AG09319 (cell line): ENCODE measurements at places on chromosomes 2 and 18.

DNA sequence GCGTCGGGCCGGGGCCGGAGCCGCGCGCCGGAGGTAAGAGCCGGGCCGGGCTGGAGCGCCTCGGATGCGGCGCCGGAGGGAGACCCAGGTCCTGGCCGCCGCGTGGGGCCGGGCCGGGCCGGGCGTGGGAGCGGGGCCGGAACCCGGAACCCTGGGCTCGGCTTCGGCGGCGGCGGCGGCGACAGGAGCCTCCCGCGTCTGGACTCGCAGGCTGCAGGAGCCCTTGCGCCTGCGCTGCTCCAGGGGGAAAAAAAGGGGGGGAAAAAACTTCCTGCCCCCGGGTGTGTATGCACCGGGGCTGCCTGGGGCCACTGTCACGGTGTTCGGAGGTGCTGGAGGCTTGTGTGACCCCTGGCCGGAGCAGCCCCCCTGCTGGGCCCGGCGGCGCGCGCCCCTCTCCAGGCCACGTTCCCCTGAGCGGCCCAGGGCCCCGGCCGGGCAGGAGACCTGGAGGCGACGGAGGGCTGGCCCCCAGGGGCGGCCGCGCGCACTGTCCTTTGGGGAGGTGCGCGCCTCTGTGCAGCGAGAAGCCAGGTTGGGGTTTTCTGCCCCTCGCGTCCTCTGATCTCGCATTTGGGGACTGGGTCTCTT, 864 bp downstream of the KLHL29 start:
- DNase-seq = no peak

DNA sequence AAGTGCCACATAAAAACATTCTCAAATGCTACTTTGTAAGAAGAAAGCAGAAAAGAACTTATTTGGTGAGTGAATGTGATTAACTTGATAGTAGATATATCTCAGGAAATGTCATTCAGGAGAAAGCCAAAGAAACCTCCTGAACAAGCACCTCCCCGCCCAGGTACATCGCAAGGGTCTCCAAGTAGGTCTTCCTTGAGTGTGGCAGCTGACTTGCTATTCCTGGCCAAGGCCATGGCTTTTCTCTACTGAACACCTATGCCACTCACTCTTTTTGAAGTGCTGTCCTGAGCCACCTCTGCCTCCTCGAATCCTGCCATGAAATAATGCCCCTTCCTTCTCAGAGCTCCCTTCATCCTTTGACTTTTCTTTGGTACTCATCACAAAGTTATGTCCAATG, 54.0 kb downstream of the NDUFA10 start:
- DNase-seq = no peak

DNA sequence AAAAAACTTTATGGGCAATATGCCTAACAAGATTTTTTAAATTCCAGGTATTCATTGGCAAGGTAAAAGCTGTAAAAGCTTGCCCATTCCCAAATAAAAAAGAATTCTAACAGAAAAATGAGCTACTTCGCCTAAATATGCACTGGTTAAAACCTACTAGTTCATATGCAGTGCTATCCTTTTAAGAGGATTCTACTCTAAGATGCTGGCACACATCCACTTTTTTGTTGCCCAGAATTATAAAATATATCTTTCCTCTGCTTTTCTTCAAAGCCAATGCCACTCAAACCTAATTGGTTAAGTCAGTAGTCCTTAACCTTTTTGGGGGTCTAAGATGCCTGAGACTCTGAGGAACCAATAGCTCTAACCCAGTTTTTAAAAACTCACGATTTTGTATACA, 3.2 kb downstream of the XPO1 start:
- DNase-seq = no peak

GRCh38 chr2:166671801-166672200, 177.8 kb upstream of the SCN7A start:
- no peak for DNase-seq

DNA sequence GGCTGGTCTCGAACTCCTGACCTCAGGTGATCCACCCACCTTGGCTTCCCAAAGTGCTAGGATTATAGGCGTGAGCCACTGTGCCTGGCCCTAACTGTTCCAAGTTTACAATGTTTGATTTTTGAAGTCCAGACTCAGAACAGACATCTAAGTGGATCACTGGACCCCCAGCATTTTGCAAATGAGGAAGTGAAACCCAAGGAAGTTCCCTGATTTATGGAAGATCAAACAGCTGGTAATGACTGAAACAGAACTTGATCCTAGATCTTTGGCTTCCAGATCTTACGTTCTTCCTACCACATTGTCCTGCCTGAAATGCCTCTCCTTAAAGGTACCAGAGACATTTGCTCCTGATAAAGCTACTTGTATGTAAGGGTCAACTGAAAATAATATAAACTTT, 58.3 kb upstream of the NCOA1 start:
- no peak for DNase-seq

DNA sequence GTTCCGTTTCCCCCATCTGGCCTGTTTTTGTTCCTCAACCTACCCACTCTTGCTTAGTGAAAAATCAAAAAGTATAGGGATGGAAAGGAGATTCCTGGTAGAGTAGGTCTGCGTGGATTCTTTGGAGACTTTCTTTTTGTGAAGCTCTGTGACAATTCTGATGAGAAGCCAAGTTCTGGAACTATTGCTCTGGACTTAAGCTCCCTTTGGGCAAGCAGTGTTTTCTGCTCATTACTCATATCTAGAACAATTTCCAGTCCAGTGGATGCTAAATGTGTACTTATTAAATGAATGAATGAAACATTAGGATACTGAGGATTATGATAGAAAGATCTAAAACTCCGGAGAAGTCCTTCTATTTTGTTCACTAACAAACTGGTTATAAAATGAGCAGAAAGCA, 76.5 kb downstream of the SOCS6 start:
- no peak for DNase-seq

DNA sequence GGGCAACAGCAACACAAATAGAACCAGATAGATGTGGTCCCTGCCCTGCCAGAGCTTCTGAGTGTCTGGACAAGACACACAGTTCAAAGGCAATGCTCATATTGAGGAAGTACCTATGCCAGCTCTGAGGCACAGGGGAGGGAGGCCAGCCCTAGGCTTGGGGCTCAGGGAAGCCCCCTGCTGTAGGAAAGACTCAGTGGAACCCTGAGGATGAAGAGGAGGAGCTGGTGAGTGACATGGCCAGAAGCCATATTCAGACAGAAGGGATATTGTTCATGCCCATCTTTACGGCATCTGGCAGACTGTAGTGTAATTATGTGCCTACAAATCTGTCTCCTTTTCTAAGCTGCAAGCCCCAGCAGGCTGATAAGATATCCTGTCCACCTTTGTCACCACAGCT, 8.8 kb downstream of the SIGLEC15 start:
- no peak for DNase-seq

DNA sequence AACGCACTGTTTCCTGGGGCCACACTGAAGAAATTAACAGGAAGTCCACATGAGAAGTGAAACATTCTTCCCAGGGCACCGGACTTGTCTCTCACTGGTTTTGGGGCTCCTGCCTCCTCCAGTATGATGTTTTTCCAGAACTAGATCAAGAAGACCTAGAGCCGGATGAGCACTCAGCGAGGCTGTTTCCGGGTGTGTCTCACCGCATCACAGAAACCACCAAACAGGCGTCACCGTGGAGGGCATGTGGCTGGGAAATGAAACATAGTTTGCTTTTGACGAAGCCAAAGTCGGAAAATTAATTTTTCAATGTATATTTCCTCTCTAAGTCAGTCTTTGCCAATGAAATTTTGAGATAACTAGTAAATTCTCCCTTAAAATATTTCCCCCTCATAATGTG, 314.0 kb upstream of the SALL3 start:
- no peak for DNase-seq

DNA sequence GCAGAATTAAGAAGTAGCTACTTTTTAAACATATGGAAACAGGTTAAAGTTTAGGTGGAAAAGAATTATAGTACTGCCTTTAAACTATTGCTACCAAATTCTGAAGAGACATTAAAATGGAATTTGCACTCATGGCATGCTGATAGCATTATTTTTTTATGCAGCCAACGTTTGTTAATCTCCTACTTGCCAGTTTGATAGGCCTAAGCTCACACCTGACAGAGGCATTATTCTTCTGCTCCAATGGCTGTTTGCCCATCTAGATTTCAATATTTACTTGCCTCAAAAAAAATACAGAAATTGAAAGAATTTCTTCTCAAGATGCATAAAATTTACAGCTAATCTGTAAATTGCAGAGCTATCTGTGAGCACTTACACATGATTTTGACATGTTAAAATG, 849.6 kb downstream of the CNTNAP5 start:
- no peak for DNase-seq

DNA sequence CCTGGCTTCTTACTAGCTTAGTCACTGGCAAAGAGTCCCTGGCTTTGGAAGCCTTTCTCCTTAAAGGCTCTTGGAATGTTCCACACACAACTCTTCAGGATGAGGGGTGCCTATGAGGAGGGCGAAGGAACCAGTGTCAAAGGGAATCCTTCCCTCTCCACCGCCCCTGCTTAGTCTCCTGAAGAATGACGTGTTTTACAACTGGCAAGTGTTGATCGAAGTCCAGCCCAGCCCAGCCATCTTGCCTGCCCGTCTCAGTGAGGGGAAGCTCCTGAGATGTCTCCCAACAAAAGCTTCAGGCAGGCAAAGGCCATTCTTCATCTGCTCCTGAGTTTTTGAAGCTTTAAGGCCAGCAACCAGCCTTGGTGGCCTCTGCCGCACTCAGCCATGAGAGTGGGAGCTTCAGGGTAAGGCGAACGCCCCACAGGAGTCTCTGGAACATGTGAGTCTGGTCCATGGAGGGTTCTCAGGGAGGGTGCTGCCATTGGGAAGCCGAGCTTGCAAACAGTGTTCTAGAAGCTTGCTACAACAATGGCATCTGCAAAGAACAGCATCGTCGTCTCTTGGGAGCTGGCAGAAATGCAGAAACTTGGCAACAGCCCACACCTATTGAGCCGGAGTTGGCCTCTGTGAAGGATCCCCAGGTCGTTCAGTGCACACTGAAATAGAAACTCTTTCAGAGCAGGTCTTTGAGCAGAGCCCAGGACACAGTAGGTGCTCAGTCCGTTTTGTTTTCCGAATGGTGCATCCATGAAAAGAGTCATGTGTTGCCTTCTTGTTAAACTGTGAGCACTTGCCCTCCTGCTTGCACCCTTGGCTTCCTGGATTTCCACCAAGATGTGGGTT, 220.7 kb downstream of the SEPTIN10 start:
- no peak for DNase-seq
